CD4-positive, alpha-beta memory T cell (primary cell): ENCODE measurements at places on chromosomes 3 and 15.

DNA sequence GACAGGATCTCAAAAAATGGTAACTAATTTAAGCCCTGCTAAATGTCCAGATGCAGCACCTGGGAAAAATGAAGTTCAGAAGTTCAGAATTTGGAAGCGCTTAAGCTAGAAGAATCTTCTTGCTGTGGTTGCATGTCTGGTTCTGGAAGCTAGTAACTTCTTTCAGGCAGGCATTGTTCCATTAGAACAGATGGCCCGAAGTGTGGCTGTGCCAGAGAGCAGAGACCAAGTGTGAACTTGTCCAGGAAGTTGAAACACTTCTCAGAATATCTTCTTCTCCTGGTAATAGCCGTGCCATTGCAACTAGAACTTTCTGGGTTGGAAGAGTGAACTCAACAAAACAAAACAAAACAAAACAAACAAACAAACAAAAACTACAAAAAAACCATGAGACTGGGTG lies 80.0 kb downstream of the MITF start:
- no peak for DNase-seq

- no peak for DNase-seq
Observed at GRCh38 chr15:72227192-72227586, 3.8 kb downstream of the PKM start.

DNA sequence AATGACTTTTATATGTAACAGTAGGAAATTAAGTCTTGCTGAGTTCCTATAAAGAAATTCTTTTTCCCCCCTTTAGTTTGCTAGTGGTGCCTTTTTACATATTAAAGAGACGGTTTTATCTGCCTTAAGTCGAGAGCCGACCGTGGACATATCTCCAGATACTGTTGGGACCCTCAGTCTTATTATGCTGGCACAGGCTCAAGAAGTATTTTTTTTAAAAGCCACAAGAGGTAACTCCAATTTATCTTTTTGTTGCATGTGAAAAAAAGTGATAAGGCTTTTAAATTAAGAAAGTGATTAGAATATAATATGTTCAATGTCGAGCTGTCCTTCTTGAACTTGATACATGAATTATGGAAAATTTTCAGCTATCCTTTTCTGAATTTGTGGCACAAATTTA lies 26.7 kb downstream of the PDCD6IP start:
- DNase-seq = no peak

DNA sequence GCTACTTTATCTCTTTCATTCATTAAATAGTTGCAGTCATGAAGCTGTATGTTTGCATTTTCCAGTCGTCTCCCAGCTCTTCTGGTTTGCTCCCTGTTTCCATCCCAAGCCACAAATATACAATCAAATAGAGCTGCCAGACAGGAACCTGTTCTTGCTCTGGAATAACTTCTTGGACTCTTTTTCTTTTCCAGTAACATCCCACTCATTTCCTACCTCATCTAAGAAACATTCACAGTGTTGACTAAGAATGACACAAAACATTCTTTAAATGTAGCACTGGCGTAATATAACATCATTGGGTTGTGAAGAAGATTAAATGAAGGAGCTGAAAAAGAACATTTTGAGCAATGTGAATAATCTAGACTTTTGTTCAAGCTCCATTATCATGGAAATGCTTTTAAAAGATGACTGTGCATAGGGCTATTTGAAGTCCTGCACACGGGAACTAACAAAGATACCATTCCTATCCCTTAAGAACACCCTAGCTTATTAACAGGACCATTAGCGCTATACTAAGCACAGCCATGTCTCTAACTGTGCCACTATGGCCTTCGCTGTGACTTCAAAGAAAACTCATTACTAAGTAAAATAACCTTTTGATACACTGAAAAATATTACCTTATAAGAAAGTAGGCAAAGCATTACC lies 574.0 kb downstream of the NAALADL2 start:
- DNase-seq = no peak

- DNase-seq = peak; percentile 9
Observed at GRCh38 chr15:89196994-89197393, 24.4 kb downstream of the RLBP1 start.

DNA sequence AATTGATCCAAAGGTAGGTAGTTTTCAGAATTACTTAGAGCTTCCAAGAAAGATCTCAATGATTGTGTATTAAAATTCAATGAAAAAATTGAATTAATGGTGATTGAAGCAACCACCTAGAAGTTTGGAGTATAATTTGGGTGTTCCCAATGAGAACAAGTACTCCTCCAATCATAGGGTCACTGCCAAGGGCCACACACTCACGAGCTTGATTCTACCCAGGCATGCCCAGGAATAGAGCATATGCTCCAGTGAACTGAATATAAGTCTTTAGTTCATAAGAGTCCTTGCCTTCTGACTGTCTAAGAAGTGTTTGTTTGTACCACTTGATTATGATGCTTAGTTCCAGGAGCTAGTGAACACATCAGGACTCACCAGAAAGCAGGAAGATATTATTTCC lies 133.9 kb downstream of the CPNE4 start:
- no peak for DNase-seq
